ENCODE measurements at places on chromosomes 1 and 21. TPM values are rescaled to one million over a fixed set of nuclear protein-coding genes. Genes with fewer than 3 reads are reported as not detected.

- peak; percentile 72 for DNase-seq
Measured at GRCh38 chr1:160217481-160218051, 12.4 kb downstream of the PEA15 start.

GRCh38 chr1:172971241-172971640 lies 79.5 kb downstream of the TNFSF18 start:
- DNase-seq, result no peak

GRCh38 chr1:218698141-218698540 lies 353.0 kb downstream of the TGFB2 start:
- no peak for DNase-seq

DNA sequence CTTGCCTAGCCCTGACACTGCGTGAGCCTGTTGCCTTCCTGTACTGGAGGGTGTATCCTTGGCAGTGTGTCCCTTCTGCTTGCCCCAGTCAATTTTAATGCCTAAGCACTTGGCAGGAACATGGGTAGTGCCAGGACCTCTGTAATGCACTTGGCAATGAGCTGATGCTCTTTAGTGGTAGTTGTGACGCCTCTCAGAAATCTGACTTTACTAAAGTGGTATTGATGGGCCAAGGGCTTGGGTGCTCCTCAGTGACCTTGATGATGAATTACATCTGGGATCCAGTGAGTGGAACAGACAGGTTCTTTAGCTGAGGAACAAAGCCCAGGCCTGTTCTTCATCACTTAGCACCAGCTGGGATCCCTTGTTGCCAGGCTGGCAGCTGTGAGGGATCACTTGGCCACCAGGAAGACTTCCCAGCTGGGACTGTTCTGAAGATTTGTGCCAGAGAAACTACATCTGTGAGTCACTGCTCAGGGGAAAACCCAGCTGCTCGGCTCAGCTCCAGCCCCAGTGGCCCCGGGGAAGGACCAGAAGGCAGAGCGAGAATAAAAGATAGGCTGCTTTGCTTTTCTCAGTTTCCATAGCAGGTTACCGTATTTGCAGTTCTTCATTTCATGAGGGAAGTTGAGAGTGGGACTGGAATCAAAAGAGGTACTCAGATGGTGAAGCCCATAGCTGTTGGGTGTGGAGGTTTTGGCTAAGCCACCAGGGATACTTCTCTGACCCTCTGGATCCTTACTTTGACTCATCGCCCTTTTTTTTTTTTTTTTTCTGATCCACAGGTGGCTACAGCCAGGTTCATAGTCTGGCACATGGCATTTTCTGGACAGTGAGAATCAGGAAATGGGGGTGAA lies 28.5 kb upstream of the KCNA2 start:
- peak; percentile 64 for DNase-seq

DNA sequence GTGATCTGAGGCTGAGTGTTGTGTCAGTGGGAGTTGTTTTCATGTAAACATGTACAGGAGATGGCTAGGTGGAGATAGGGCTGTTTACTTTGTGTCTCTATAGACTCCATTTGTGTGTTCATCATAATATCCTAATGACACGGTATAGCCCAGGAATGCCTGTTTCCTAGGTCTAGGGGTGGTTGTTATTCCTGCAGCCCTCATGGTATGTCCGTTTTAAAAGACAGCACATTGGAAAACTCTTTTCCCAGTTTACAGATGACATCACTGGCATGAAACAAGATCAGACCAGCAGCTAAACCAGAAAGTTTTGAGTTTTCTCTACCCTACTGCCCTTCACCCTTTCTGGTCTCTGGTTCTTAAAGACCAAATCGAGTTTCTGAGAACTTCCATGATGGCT lies 227.3 kb upstream of the TMEM51 start:
- no peak for DNase-seq

DNA sequence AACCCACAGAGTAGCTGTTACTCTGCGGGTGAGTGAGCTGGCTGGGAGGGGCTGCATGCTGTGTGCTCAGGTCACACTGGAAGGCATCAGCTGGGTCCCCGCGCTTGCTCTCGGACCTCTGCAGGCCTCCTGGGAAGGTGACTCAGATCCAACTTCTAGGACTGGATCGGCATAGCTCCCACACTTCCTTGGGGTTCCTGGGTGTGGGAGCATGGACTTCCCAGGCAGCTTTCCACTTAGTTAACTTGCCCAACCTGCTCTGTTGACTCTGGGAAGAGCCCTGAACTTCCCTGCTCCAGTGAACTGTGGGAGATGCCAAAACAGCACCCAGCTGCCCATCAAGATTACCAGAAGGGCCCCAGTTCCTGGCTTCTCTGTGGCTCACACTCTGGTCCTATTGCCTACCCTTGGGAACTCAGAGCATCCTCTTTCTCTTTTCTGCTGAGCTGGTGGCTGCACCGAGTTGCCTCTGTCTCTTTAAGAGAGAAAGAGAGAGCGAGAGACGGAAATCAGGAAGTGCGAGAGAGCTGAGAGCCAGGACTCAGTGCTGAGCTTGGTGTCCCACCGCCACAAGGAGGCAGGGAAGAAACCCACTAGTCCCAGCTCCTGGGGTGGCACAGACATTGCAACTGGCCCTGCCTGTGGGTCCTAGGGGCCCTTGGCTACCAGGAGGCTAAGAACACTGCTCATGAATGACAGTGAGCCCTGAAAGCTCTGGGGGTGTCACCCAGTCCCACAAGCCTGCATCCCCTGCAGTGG lies at the start of gene IKBKE:
Gene IKBKE, plus strand, starts transcription at position 544 of the 759 bp plus-strand sequence. CDS start 2,752 bp downstream, outside the sequence.
- peak; percentile 85 for DNase-seq

DNA sequence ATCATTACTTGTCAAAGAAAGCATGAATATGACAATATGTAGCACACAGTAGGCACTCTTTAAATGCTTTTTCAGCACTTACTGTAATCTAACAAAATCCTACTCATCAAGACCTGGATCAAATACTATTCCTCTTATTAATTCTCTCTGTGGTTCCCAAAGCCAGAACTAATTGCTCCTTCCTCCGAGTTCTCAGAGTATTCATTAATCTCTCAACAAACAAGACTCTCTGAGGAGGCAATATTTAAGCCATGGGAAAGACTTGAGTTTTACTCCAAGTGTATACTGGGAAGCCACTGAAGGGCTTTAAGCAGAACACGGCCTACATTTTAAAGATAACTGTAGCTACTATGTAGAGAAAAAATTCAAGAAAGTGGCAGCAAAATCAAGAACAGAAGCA lies 79.7 kb downstream of the ENAH start:
- DNase-seq, result no peak

- DNase-seq, result peak; percentile 73
Measured at GRCh38 chr1:94805912-94806311, 14.2 kb upstream of the SLC44A3 start.

- no peak for DNase-seq
Measured at GRCh38 chr1:42266253-42267135, 68.5 kb downstream of the FOXJ3 start.

- no peak for DNase-seq
Measured at GRCh38 chr1:173917149-173917548, at the start of gene SERPINC1. TSS of gene SERPINC1 (minus strand) at chr1:173917327. CDS start at chr1:173917259, 68 bp downstream.

DNA sequence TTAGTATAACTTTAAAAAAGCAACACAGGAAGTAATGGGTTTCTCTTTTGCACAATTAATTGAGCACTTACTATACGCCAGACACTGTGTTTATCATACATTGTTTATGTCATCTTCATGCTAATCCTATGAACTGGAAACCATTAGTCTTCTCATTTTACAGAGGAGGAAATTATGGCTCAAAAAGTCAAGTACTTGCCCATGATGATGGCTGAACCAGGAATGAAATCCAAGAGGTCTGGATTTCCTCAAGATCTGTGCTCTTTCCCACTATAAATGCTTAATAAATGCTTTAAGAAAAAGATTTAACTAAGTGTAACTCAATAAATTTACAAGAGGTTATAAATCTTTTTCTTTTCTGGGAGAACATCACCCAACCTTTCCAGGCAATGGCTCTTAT lies 303.7 kb upstream of the RRP15 start:
- no peak for DNase-seq

DNA sequence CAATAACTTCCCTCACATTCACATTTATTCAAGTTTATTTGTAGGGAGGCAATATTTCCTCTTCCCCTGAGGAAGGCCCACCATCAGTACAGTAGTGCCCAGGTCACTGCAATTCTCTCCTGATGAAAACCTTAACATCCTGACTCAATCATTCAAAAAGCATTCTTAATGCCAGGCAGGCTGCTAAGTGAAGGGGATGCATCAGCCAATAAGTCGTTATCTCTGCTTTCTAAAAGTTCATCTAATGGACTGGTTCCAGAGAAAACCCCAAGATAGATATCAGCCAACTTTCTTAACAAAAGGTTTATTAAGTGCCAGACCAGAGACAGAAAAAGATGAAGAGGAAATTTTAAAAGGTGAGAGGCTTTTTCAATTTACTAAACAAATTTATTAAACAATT lies 17.3 kb downstream of the OTUD7B start:
- DNase-seq, result no peak

- peak; percentile 80 for DNase-seq
Measured at GRCh38 chr1:201505503-201505890, 1.4 kb downstream of the CSRP1 start.

DNA sequence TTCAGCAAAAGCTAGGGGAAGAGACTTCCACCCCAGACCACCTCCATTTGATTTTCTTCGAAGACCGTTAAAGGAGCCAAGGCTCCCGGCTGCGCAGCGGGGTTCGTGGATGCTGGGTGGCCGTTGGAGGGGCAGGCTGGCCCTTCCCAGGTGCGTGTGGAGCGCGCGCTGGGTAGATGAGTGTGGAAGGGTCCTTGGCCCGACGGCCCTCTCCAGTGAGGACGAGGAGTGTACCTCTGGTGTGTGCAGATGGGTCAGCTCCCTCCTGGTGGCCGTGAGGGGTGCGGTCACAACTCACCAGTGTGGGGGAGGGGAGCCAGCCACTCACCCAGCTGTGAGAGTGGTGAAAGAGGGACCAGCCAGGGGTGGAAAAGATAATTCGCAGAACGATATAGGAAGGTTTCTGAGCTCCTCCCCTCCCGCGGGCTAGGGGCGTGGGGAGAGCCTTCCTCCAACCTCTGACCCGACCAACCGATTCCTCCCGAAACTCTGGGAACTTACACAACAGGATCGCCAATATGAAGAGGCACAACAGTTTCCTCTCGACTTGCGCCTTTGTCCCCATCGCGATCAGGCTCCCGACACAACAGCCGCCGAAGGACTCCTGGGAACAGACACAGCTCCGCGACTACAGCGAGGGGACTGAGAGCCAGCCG lies at the start of gene F11R:
Gene F11R, minus strand, starts transcription at position 644 of the 656 bp plus-strand sequence. Its CDS starts 79 bp downstream, at position 565.
- peak; percentile 45 for DNase-seq

DNA sequence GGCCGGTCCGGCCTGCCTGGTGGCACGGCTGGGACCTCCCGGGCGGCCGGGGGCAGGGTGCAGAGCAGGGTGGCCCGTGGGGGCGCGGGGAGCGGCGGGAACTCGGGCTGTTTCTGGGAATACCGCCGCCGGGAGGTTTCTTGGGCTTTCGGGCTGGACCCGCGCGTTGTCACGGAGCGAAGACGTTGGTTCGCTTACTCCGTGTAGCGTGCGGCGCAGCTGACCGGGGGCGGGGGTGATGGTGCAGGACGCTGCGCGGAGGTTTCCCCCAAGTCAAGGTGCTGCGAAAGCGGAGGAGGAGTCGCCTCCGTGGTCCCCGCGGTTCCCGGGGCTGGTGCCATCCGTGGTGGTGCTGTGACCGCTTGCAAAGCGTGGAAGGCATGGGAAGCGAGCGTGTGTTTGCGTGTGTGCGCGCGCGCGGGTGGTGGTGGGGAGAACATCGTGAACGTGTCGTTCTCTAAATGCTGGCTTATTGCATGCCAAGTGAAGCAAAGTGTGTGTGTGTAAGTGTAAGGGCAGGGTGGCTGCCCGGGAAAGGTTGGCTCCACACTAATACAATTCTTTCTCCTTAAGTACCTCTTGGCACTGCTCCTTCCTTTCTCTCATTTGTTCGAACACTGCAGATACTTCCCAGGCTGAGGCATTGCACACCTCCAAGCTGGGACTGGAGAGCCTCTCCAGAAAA lies 1.1 kb downstream of the RYR2 start:
- no peak for DNase-seq

DNA sequence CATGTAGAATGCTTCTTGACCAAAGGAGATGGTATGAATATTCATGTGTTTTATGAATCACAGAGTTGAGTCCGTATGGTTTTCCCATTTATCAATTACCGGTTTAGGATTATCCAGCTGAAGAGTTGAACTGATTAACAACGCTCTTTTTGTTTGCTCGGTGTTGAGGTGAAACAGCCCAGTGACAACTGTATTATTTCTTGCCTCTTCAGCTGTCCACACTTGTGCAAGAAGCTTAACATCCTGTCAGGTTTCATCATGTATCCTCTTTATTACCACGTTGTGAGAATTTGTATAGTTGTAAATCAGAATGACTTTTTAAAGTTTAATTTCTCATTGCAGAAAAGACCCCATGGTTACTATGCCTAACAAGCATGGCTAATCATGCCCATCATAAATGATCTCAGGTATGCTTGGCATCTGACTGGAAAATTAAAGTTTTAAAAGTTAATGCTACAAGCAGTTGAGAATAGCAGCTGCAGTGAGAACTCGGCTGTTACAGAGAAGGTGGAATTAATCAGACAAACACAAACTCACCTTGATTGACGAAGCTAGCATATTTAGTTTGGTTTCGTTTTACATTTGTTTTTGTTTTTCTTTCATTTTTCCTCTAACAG lies 563.2 kb upstream of the ADGRL2 start:
- no peak for DNase-seq

DNA sequence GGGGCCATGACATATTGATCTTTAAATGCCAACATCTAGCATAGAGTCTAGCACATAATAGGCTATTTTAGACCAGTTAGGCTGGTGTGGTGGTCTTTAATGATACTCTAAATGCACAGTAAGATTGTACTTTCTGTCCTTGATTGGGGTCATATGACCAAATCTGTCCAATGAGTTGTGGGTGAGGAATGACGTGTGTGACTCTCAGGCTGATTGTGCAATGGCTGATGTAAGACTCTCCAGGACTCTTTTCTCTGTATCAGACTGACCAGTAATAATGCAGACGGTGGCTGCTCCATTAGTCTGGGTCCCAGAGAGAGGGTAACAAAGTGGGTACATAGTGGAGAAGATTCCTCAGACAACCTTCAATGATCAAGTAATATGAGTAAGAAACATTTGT lies 541.6 kb upstream of the CAMK1G start:
- peak; percentile 29 for DNase-seq

The DCDC2B gene
- 0.25 TPM for polyA plus RNA-seq

The GPR25 gene
- polyA plus RNA-seq, result not detected

The TRIM58 gene
- polyA plus RNA-seq, result not detected

The FCRL2 gene
- not detected for polyA plus RNA-seq
